GM03348 (cell line): ENCODE measurements at places on chromosomes 1 and 21.

- no peak for DNase-seq
Observed at GRCh38 chr1:98487620-98488019, 173.9 kb upstream of the SNX7 start.

DNA sequence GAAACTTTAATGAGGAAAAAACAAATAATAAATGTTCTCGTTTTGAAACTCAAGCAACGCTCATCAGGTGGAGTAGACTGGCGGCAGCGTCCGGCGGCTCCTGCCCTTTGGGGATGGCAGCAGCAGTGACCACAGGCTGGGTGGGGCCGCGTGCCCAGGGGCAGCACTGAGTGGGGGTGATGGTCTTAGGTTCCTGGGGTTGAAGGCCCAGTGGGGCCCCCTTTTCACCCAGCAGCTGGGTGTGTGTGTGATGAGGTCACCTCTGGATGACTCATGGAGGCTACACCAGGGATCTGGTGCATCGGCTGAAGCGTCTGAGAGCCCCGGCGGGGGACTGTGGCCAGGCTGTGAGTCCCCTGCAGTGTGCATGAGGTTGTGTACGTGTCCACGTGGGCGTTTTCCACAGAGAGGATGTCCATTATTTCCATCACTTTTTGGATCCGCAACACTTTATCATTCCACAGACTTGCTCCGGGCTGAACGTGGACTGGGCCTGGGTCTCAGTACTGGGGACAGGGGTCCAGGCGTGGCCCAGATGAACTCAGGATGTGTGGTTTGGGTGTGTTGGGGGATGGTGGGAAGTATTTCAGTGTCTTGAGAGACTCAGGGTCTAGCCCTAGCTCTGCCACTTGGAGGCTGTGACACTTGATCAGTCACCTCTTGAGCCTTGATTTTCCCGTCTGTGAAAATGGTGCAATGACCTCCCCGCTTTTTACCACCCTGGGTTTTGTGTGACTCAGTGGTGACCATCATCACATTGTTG is 25.6 kb downstream of the LDLRAP1 start:
- DNase-seq: peak; percentile 80

GRCh38 chr1:84961316-84961715 is 35.6 kb downstream of the MCOLN2 start:
- DNase-seq: no peak

DNA sequence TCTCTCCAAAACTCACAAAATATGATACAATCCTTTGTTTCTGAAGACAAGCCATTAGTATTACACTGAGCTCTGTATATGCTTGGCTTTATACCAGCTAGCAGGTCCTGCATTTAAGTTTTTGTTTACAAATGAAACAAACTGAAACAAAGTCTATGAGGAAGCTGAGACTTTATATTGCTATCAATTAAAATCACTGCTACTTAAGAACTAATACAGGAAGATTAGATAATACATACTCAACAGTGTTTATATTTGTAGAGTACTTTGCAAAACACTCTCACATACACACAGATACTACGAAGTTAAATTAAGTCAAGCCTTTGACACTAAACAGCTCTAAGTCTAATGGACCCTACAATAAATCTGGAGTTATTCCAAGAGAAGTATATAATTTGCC is 247.4 kb downstream of the CRB1 start:
- DNase-seq: no peak

DNA sequence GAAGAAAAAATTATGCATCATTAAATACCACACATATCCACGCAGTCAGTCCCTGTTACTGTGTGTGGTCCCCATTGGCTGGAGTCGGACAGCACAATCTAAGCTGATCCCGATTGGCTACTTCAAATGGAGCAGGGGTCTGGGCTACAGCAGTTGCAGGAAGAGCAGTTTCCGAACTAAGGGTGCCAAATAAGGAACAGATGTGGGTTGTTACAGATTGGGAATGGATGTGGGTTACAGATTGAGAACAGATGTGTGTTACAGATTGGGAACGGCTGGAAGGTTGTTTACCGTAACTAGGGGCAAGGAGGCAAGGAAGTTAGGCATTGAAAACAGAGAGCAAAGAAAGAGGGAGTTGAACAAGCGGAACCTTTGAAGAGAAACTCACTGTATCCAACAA is 19.9 kb downstream of the OR2L13 start:
- no peak for DNase-seq

- DNase-seq: no peak
Observed at GRCh38 chr1:154115180-154115579, 39.7 kb downstream of the NUP210L start.

- no peak for DNase-seq
Observed at GRCh38 chr1:19307794-19308508, 4.0 kb downstream of the AKR7A2 start.

DNA sequence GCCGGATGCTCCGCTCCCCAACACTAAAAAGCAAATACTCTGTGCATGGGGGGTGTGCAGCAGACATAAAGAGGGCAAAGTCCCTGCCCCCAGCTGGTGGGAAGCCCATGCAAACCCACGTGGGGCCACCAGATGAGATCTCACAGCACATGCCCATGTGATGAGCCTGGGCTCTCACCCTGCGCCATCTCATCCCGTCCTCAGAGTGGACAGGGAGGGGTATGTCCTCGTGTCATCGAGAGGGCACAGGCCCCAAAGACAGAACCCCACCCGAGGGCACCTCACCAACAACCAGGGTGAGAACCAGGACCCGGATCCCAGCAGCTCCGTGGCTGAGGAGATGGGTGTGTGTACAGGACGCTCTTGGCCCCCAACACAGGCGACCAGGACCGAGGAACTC is 25.1 kb upstream of the ARHGEF16 start:
- no peak for DNase-seq

DNA sequence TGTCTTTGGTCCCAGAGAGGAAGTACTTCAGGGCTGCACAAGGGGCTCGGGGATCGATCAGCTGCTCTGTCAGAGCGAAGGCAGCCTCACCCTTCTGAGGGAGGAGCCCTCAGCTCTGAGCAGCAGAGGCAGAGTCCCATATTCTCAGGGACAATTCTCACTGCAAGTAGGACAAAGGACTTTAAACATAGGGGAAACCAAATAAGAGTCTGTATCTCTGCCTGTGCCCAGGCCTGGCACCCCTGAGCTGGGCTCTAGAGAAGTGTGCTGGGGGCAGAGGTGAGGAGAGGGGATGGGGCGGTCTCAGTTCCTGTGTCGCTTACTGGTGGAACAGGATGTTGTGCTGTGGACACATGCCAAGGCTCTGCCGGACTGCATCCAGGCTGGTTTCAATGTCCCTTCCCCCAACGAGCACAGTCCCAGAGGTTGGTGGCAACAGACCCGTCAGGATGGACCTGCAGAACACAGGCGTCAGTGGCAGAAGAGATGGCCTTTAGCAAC is 76.6 kb downstream of the ABCA4 start:
- DNase-seq: no peak

DNA sequence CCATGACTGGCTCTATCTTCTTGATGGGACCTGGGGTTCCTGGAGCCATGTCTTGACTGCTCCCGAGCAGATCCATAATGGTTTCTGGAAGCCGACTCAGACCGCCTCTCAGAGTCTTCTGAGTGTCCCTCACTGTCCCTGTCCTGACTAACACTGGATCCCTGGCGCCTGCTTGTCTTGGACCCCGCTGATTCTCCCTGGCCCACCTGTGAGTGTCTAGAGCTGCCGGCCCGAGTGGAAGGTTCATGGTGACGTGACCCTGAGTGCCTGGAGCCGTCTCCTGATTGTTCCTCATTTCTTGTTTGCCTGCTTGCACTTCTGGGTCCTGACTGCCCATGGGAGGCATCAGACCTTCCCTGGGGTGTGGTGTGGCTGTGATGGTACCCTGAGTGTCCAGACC is 15.1 kb downstream of the FLG start:
- no peak for DNase-seq

DNA sequence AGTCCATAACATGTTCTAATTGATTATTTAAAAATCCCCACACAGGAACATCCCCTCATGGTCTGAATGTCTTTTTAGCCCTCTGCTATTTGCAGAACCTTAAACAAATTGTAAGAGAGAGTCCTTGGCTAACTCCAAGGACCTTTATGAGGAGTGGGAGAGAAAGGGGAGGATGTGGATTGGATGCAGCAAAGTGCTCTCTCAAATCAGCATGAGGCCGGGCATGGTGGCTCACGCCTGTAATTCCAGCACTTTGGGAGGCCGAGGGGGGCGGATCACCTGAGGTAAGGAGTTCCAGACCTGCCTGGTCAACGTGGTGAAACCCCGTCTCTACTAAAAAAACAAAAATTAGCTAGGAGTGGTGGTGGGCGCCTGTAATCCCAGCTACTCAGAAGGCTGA is 154.8 kb downstream of the TGFB2 start:
- DNase-seq: no peak

DNA sequence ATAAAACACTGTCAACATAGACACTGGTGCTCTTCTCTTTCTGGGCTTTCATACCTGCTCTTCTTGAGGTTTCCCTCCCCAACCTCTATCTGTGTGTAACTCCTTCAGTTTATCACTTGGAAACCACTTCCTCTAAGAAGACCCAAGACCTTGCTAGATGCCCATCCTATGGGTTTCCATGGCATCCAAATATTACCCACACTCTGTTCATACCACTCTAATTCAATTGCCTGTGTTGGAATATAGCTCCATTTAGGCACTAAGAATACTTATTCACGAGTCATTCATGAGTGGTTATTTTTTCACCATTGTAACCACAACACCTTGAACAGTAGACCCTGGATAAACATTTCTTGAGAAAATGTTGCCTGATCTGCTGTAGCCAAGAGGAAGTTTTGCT is 231.1 kb upstream of the SGIP1 start:
- DNase-seq: no peak

DNA sequence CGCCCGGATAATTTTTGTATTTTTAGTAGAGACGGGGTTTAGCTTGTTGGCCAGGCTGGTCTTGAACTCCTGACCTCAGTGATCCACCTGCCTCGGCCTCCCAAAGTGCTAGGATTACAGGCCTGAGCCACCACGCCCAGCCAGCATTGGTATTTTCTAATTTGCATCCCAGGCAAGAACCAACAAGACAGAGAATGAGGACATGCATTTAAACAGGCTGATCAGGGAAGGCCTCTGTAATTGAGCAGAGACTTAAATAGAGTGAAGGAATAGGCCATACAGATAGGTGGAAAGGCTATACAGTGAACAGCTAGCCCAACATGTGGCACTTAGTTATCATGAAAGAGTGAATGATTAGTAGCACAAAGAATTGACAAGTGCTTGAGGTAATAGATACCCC is 230.4 kb downstream of the SLC35F3 start:
- DNase-seq: no peak

GRCh38 chr21:38840456-38841300 is 34.9 kb downstream of the ETS2 start:
- no peak for DNase-seq

DNA sequence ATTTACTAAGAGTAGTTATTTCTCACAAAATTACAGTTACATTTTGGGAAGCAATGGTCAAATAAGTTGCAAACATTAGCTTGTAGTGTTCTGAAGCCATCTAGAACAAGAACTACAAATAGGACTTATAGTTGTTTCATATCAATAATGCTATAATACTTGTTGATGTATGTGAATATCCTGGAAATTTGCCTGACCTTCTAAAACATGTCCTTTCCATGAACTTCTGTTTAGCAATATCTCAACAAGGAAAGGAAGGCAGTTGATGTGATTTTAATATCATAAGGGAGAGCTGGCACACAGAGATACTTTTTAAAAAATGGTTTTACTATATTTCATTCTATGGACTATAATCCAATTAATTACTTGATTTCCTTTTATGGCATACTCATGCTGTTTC is 47.1 kb upstream of the SAMSN1 start:
- DNase-seq: no peak

GRCh38 chr1:89539128-89539527 is 14.5 kb downstream of the LRRC8B start:
- no peak for DNase-seq

DNA sequence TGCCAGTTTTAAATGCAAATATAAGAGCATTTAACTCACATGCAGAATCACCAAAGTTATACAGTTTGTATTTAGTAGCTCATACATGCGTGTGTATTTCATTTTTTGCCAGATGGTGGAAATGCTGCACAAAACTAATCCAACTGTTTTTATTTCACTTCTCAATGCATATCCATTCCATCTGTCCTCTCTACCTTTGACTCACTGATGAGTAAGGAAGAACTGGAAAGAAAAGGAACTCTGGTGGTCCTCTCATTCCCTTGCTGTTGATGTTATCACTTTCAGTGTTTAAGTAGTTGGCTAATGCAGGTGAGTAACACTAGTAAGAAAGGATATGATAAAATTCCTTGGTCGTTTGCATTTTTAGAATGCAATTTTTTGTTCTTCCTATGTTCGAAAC is 5.7 kb upstream of the SLC1A7 start:
- no peak for DNase-seq

DNA sequence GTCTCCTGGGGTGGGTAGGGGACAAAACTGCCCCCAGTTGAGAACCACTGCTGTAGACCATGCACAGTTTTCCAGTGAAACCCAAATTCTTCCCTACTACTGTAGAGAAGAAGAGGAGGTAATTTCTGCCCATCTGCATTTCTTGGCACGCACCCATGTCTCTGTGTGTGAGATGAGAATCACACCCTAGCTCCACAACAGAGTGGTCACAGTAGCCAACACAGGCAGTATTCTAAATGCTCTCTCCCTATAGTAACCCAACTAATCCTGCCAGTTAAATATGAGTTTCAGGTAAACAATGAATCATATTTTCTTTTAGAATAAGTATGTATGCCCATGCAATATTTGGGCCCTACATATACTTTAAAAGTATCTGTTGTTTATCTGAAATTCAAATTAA is 1.2 kb upstream of the CAPN2 start:
- no peak for DNase-seq

DNA sequence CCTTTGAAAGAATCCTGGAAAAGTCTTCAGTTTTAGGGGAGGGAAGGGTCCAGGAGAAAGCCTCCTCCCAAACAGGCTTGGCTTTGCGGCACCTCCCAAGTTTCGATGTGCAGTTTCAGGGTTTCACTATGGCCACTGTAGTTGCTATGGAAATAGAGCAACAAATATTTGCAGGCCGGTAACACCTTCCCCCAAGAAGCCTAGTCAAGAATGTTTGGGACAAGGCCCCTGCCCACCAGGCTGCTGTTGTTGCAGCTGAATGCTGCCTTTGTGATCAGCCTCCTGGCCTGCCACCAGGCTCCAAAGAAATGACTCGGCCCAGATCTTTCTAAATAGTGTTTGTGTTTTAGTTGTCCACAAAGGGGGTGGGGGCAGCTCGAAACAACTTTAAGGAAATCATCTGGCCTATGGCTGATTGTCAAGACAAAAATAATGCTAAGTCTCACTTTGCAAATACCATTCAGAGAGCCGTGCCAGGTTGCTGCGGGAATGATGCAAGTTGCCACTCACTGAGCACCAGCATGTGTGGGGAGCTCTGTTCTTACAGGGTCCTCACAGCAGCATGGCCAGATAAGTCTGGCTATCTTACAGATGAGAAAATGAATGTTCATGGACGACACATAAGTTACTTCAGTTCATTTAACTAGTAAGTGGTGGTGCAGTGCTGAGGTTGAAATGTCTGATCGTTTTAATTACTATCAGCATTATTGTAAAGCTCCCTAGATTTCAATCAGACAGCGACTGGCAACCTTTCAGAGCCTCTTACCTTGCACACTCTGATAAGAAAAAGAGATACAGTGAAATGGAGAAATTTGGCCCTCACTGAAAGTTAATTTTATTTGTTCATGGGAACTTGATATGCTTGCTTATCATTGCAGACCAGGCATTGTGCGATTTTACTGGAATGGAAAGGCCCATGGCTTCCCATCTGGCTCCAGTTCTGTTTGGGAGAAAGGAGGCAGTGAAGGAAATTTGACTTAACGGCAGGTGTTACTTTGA is 91.2 kb upstream of the JUN start:
- peak; percentile 60 for DNase-seq

- DNase-seq: no peak
Observed at GRCh38 chr1:89762386-89762778, 58.5 kb upstream of the LRRC8D start.
